Stromal cell of bone marrow (primary cell): ENCODE measurements at places on chromosomes 7 and 10.
A peak's percentile ranks its signal among the peaks of the same experiment; 100 is the strongest.

DNA sequence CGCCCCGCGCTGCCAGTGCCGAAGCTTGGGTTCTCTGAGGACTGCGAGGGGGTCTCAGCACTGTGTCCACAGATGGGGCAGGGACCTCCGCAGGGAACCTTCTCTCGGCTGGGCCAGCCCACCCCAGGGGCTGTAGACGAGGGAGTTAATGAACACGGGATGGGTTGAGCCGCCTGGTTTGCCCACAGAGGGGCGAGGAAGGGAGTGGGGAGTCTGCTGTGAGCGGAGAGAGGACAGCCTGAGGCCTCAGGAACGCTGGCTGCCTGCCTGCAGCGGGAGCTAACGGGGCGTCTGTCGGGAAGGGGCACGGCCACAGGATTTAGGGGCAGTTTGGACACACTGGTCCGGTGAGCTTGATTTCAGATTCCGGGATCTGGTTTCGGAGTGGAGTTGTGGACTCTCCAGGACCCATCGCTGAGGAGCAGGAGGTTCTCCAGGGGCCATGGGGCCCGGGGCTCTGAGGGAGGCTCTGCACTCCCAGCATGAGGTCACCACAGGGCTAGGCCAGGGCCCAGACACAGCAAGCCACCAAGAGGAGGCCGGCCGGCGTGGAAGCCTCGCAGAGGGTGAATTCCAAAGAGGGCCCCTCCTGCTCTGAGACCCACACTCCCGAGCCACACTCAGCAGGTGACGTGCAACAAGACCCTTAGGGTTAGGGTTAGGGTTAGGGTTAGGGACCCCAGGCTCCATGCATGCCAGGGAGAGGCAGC is 19.0 kb upstream of the FAM20C start:
- DNase-seq, result no peak

- DNase-seq, result no peak
Measured at GRCh38 chr7:102849538-102849937, 63.3 kb upstream of the LRRC17 start.

GRCh38 chr10:104641937-104642657 is 1.0 kb downstream of the SORCS3 start:
- DNase-seq, result no peak

GRCh38 chr10:126646110-126646509 is 24.4 kb downstream of the C10orf90 start:
- no peak for DNase-seq

DNA sequence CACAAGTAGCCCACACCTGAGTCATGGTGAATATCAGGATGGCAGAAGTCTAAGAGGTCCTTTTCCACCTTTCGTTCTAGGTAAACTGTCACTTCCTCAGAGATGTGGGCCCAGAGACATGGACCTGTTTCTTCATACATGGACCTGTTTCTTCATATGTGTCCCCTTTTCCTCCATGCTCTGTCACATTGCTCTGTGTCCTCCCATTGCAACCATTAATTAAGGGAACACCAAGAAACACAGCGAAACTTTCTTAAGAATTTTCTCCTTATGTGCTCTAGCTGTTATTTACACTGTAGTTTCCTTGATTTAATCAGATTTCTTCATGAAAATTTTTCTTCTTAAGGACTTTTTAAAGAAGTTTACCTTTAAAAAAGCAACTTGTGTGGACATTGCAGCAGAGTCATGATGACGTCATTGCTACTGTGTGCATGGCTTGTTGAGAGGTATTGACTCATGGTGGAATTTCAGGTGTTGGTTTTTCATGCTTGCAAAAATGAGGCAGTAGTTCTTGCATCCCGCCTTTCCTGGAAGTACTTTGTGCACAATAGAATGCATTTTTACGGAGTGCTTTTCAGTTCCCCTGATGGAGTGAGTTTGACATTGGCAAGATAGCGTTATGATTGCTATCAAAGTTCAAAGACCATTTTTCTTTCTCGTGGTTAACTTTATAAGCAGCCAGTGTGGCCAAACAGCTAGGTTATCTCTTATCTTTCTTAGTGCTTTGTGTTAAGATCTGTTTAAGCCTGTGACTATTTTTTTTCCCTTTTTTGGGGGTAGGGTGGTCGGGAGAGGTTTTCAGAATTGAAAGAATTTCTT is 37.7 kb downstream of the CFAP58 start:
- no peak for DNase-seq

- no peak for DNase-seq
Measured at GRCh38 chr10:18689498-18689897, 30.3 kb downstream of the ARL5B start.

GRCh38 chr10:59068581-59069191 is 107.8 kb upstream of the PHYHIPL start:
- DNase-seq, result no peak

GRCh38 chr10:31528831-31529230 is 209.8 kb downstream of the ZEB1 start:
- DNase-seq, result no peak

DNA sequence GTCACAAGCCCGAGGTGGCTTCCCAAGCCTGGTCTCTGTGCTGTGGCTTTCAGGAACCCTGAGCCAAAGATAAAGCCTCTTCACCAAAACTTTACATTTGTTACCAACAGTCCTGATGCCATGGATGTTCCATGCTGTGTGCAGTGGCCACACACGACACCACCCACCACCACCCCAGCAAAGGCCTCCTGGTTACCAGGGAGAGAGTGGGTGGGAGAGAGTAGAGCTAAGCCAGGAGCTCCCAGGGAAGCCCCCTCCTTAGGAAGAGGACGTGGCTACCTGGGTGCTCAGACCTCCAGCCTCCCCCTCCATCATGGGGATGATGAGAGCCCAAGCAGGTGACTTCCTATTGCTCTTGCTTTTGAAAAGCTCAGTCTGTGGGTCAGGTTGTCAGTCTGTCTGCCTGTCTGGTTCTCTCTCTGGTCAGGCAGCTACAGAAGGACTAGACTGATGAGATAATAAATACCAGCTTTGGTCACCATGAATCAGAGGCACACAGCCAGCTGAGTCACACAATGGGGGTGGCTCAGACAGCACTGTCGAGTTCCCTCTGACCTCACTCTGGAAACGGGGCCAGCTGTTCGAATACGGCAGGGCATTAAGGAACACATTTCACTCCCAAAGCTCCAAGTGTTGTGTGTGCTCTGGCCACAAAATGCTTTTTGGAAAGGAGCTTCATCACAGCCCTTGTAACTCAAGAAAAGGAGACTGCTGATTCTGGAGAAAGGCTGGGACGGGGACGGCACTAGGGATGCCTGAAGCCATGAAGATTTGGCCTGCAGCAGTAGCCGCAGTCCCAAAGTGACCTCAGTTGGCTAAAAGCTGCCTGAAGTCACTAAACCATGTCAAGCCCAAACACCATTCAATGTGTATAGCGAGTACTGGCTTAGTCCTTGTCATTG is 166.0 kb downstream of the FANK1 start:
- peak; percentile 99 for DNase-seq

GRCh38 chr7:1664711-1665548 is 5.1 kb upstream of the ELFN1 start:
- peak; percentile 31 for DNase-seq

- DNase-seq, result no peak
Measured at GRCh38 chr10:46310851-46311250, 24.1 kb downstream of the ANTXRL start.

DNA sequence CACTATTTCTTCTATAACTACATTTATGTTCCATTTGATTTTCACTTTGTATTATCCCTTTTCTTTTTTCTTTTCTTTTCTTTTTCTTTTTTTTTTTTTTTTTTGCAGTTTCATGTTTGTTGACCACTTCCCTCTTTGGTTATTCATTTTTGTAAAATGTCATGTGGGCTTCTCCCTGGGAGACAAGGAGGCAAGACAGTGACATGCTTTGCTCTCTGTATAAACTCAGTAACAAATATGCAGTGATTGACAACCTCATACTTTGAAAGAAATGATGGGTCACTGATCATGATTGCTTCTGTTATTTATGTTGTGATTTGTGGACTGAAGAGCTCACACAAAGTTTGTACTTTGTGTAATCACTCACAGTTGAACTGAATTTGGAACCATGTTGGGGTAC is 90.2 kb upstream of the ABI1 start:
- DNase-seq, result no peak

DNA sequence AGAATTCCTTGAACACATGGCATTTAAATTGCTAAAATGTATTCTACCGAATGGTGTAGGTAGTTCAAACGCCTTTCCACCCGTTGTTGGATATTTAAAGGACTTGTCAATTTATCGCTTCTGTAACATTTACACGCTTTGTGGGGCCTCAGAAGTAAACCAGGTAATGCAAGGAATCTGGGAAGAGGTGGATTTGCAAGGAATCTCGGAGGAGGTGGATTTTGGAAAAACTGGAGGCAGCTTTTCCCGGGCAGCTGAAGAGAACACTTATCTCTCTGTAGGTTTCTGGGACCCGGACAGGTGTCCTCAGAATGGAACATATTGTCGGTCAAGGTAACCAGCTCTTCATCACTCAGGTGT is 592 bp upstream of the MAPK8 start:
- no peak for DNase-seq

DNA sequence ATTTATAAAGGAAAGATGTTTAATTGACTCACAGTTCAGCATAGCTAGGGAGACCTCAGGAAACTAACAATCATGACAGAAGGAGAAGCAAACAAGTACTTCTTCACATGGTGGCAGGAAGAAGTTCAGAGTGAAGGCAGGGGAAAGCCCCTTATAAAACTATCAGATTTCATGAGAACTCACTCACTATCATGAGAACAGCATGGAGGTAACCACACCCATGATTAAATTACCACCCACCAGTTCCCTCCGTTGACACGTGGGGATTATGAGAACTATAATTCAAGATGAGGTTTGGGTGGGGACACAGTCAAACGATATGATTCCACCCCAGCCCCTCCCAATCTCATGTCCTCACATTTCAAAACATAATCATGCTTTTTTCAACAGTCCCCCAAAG is 124.2 kb upstream of the PCGF5 start:
- no peak for DNase-seq
